NCI-H1417 (cell line): ENCODE measurements at places on chromosomes 2 and 18.

- DNase-seq, result no peak
Observed at GRCh38 chr18:13207294-13207693, 11.3 kb upstream of the LDLRAD4 start.

- DNase-seq, result no peak
Observed at GRCh38 chr2:232088771-232089170, 127.3 kb downstream of the DIS3L2 start.

- DNase-seq, result no peak
Observed at GRCh38 chr2:97913846-97914245, 81.9 kb downstream of the TMEM131 start.

DNA sequence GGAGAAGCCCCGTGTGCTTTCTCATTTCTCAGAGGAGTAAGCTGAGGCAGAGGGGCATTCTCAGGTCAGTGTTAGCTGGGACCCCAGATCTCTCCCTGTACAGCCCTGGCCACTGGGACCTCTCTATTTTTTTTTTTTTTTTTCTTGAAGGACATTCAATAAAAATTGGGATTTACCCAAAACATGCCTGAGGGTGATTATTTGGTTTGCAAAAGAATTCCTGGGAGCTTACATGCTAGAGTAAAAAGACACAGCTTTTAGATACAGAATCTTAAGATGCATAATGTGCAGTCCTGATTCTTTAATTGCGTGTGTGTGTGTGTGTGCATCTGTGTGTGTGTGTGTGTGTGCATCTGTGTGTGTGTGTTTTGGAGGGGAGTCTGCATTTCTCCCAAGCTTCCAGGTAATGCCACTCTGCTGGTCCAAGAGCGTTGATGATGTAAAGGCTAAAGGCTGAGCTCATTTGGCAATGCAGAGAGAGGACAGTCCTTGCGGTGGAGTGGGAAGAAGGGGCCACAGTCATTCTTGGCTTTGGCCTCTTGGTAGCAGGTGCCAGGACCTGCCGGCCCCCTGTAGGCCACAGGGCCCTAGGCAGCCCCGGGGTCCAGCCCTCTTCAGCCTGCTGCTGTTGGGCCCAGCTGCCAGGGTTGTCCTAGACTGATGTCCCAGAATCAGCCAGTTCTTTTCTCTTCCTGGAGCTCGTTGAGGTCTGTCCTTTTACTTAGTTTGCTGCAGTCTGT lies 74.1 kb upstream of the MCFD2 start:
- no peak for DNase-seq

DNA sequence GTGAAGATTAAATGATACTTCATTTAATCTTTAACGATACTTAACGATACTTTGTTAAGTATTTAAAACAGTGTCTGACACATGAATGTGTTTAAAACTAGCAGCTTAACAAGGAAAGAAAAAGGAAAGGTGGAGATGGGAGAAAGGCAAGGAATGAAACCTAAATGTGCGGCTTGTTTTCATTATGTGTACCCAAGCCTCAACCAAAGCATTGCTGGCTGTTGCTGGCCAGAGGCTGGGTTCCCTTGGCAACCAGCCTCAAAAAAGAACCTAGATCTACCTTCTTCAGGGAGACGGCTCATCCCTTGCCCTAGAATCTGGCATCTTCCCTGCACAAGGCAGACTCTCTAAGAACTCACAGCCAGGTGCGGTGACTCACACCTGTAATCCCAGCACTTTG lies 13.8 kb upstream of the PCBP1 start:
- no peak for DNase-seq

DNA sequence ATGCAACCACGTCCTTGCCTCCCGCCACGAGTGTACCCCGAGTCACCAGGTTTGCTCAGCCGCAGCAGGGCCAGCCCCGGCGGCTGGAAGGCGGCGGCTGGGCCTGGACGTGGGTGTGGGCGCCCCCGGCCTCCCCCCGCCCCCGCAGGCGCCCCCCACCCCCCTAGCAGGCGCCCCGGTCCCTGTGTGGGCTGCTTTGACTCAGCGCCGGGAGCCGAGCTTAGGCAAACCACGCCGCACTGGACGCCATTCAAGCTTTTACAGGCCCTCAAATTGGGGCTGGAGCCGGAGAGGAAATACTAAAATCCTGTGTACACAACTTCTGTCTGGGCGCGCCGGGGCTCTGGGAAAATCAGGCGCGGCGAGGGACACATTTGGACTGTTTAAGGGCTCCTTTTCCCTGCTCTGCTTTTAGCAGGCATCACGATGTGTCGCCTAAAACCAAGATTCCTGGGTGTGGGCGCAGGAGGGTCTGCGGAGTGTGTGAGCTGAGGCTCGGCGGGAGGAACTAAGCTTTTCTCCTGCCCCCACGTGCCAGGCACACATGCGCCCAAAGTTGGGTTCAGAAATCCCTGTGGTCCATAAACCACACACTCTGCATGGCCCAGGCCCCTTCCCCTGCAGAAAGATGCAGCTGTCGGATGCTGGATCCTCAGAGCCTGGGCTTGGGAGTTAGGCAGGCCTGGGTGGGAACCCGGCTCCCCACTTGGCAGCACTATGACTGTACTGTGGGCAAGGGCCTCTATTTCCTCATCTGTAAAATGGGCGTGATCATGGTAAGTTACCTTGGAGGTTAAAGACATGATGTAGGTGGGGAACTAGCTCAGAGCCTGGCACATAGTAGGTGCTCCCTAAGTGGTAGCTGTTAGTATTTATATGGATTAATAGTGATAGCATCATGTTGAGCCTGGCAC lies 57.6 kb downstream of the ATOH8 start:
- DNase-seq, result no peak

- no peak for DNase-seq
Observed at GRCh38 chr2:225319872-225320271, 79.6 kb upstream of the NYAP2 start.

- no peak for DNase-seq
Observed at GRCh38 chr18:36777566-36777965, 51.2 kb downstream of the TPGS2 start.

GRCh38 chr2:235008584-235009044 lies 56.8 kb downstream of the SH3BP4 start:
- peak; percentile 64 for DNase-seq

- DNase-seq, result no peak
Observed at GRCh38 chr2:84849271-84849952, 31.5 kb downstream of the TRABD2A start.

DNA sequence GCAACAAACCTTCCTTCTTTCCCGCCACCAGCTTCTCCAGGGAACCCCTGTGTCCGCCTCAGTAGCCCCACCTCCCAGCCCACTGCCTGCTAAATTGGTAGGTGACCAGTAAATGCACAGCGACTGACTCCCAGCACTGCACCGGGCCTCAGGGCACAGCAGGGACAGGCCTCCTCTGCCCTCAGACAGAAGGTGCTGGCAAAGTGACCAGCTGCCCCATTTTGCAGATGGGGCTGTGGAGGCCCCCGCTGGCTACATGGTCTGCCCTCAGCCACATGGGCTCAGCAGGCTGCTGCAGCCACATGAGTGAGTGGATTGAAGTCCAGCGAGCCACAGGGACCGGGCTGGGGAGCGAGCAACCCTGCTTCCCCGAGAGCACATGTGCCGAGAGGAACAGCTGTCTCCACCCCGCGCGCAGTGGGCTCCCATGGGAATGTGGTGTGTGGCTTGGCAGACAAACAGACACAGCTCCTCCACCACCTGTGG lies 7.8 kb upstream of the NPPC start:
- DNase-seq, result no peak

GRCh38 chr2:223993634-223994232 lies 36.5 kb downstream of the MRPL44 start:
- DNase-seq, result peak; percentile 54

DNA sequence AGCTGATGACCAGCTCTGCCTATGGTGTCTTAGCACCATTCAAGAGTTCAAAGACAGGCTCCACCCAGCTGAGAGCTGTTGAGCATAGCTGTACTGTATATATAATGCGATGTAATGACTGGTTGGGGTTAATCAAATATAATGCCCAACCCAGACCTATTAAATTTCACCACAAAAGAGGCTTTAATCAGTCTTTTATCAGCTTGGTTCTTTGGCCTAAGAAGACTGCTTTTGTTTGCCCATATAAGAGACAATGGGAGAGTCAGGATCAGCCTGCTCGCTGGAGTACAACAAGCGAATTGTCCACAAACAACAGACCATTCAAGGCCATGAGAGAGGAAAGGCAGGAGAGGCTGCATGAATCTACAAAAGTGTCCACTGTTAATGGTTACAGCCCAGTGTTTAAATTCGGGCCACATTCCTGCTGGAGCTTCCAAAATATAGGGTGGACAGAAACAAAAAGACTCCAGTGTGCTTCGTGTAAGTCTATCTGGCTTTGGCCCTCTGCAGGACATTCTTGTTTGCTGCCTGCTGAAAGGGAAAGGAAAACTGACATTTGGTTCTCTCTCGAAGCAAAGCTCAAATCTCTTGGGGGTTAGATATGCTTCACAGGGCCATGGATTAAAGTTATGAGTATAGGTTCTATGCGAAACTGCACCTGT lies 299.0 kb upstream of the FBXO11 start:
- no peak for DNase-seq

DNA sequence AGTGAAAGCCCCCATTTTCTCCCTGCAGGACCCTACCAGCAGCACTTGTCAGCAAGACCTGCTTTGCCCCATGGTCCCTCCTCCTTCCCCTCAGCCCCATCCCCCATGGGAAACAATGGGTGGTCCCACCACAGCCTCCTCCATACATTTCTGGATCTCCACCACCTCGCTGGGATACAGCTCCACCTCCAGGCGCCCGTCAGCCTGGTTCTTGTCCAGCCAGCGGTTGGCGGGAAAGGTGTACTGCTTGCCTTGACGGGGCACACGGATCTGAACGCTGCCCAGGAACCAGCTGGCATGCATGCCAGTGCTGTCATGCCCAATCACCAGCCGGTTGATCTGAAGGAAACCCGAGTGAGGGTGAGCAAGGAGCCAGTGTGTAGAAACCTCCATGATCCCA lies 90.9 kb downstream of the LOXHD1 start:
- no peak for DNase-seq

- peak; percentile 12 for DNase-seq
Observed at GRCh38 chr2:105777031-105777482, 32.3 kb downstream of the NCK2 start.

DNA sequence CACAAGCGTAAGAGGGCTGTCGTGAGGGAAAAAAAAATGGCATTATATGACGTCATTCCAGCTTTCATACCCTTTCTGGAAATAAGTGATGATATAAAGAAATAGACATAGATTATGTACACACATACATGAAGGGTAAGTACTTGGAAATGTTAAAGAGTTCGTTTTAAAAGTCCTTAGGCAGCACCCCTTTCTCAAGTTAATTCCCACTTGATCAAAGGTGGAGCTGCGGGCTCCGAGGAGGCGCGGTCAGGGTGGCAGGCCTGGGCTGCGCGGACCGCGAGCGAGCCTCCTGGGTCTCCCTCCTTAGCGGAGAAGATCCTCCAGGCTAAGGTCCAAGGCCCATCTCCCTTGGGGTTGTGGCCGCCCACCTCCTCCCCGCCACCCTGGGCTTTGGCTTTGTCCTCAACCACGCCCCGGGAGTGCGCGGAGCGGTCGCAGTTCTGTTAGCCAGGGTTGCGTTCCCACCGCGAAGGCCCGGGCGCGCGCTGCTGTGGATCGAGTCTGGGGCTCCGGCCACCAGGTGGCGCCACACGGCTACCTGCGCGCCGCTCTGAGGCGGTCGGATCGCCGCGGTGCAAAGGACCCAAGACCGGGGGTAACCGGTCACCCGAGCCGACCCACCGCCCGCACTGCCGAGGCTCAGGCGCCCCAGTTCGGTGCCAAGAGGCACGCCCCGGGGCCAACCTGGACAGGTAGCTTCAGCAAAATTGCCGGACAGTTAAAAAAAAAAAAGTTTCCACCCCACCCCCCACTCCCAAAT lies 66.8 kb downstream of the HNRNPLL start:
- DNase-seq, result peak; percentile 70

DNA sequence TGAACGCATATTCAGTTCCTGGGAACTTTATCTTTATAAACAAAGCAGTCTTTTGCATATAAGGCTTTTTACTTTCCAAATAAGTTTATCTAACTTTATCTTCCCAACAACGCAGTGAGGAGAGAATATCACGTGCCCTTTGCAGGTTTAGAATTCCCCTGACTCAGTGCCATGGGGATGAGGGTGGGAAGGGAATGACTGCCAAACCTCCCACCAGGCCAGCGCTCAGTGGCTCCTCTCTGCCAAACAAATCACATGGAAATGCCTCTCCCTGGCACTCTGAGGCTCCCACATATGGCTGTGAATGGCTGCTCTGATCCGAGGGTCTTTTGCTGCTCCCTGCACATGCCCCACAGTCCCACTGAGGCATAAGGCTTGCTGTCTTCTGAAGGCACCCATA lies 158.3 kb downstream of the DNAH6 start:
- no peak for DNase-seq

- no peak for DNase-seq
Observed at GRCh38 chr2:36404318-36404717, 48.7 kb downstream of the CRIM1 start.

- no peak for DNase-seq
Observed at GRCh38 chr2:37767959-37768925, 96.8 kb upstream of the CDC42EP3 start.

DNA sequence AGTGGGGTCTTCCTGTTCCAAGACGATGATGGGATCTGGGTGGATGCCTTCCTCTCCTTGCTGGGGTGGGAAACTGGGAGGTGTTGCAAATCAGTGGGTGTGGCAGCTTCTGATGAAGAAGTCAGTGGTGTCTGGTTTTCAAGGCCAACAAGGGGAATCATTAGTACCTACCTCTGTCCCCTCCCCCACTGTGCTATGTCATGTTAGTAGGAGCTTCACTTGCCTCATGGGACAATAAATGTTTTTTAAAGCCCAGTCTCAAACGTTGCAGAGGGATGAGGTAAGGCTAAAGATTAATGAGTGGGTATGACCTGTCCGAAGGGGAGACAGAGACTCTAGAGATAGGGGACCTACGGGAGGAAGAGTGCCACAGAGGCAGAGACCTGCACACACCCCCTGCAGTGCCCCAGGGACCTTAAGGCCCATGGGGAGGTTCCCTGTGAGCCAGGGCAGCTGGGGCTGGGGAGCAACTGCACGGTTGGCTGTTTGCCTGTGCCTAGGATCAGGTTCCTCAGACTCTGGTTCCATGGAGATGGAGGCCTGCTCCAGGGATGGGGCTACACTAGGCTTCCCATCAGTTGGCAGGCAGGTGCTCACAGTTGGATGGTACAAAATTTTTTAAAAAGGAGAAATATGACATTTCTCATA lies 37.8 kb upstream of the SLC1A4 start:
- no peak for DNase-seq

GRCh38 chr18:11327391-11328009 lies 178.1 kb upstream of the PIEZO2 start:
- no peak for DNase-seq
